Muscle of arm (tissue), 14 donors: ENCODE measurements at places on chromosomes 7 and 10.
A peak's percentile ranks its signal among the peaks of the same experiment; 100 is the strongest.

DNA sequence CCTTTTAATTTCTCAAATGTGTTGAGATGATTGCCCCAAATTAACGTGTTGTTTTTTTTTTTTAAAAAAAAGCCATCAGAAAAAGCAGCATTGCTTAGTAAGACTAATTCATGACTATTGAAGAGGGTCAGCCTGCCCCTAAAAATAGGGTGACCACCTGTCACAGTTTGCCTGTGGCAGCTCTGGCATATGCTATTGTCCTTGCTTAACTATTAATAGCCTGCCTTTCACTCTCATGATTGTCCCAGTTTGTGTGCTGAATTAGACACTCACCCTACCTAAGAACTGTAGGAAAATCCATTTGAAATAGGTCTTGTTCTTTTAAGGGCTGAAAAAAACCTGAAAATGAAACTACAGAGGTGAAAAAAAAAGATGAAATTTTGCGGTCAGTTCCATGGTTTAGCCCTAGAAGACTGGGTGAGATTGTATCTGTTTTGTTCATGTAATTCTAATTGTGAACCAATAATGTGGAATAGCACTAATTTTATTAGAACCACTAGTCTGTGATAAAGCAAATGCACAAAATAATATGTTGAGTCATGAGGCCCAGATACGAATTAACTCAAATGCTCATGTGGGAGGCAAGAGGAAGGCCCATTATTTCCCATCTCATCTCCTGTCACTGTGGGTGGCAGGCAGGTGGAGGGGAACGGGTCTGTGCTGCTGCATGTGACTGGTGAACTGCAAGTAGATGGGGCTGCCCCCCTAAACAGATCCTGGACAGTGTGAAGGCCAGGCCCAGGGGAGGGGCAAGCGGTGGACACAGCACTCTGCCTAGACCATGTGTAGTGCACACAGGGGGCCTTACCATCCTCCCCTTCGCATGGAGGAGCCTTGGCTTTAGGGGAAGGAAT lies 265.4 kb upstream of the NFE2L3 start:
- no peak for DNase-seq

GRCh38 chr7:157528785-157529341 lies 192.1 kb downstream of the DNAJB6 start:
- DNase-seq, result no peak

- DNase-seq, result no peak
Observed at GRCh38 chr10:33901166-33901565, 566.7 kb upstream of the NRP1 start.

GRCh38 chr7:103423467-103424179 lies 22.4 kb downstream of the SLC26A5 start:
- DNase-seq, result no peak

GRCh38 chr7:20158684-20159083 lies 58.5 kb downstream of the MACC1 start:
- DNase-seq, result no peak

GRCh38 chr7:123601530-123601929 lies at the start of gene ASB15:
Gene ASB15, plus strand, starts transcription at chr7:123601821. Its CDS starts 12,682 bp downstream, at chr7:123614503.
- DNase-seq, result no peak

- peak; percentile 43 for DNase-seq
Observed at GRCh38 chr7:36128448-36129047, 24.5 kb upstream of the EEPD1 start.

GRCh38 chr10:28807760-28808613 lies 130.7 kb downstream of the BAMBI start:
- no peak for DNase-seq

DNA sequence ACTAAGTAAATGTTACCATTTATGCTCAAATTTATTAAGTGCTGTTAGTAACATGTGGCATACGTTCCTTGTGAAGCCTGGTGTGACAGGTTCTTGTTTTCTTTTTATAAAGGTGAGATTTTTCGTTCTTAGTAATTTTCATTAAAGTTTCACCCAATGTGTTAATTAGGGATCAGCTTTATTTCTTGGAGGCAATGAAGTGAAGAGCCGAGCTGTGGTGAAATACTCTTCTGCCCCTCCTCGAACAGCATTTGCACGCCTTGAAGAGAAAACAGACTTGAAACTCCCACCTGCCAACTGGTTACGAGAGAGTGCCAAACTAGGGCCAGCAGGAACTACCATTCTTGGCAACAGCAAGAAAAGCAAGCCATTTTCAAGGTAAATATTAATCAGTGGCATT lies 1.5 kb downstream of the EDRF1 start:
- no peak for DNase-seq

- no peak for DNase-seq
Observed at GRCh38 chr10:117224881-117225280, 16.0 kb upstream of the SLC18A2 start.

DNA sequence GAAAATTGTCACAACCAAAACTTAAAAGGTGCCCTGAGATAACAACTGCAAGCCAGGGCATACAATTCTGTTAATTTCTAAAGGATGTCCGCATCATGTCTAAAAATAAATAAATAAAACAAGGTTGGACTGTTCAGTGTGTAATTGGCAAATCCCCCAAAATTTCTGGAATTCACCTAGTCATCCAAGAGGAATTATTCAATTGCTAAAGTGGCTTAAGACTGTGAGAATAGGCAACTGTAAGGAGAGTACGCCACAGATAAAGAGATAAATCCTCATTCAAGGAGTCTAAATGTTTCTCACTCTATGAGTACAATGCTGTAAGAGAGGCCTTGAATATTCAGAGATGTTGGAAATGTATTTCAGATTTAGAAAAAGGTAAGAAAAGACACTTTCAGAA lies 37.2 kb downstream of the PIK3AP1 start:
- DNase-seq, result no peak

- no peak for DNase-seq
Observed at GRCh38 chr7:45970454-45970853, 49.4 kb upstream of the IGFBP3 start.

DNA sequence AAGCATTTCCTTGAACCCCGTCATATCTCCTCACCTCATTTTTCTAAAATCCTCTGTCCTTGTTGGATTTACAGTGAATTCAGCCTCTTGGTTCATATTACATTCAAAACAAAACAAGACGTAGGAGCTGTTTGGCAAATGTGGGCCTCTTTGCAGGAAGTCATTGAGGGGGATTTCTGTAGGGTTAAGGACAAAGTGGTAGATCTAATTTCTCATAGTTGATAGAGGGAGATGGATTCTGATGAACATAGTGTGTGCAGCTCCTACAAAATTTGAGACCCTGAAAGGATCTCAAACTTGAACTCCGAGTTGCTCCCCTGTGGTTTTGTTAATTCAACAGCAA lies 682 bp downstream of the TBXAS1 start:
- no peak for DNase-seq

DNA sequence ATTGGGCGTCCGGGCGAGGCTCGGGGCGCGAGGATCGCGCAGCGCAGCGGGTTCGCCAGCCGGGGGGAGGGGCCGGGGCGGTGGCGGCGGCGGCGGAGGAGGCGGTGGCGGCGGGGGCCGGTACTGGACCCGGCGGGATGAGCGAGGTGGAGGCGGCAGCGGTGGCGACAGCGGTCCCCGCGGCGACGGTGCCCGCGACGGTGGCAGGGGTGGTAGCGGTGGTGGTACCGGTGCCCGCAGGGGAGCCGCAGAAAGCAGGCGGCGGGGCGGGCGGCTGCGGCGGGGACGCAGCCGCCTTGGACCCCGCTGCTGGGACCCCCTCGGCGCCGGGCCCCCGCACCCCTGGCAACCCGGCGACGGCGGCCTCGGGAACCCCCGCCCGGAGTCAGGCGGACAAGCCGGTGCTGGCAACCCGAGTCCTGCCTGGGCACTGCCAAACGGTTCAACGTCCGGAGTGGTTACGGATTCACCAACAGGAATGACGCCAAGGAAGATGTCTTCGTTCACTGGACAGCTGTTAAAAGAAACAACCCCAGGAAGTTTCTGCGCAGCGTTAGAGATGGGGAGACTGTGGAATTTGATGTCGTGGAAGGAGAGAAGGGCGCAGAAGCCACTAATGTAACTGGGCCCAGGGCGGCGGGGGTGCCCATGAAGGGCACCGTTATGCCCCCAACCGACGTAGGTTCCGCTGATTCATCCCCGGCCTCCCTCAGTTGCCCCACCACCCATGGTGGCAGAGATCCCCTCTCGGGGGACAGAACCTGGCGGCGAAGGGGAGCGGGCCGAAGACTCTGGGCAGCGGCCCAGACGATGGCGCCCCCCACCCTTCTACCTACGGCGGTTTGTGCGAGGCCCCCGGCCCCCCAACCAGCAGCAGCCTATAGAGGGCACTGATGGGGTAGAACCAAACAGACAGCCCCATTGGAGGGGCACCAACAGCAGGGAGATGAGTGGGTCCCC lies 100.3 kb upstream of the CPXM2 start:
- no peak for DNase-seq

- no peak for DNase-seq
Observed at GRCh38 chr10:68133523-68133922, 24.2 kb downstream of the MYPN start.

DNA sequence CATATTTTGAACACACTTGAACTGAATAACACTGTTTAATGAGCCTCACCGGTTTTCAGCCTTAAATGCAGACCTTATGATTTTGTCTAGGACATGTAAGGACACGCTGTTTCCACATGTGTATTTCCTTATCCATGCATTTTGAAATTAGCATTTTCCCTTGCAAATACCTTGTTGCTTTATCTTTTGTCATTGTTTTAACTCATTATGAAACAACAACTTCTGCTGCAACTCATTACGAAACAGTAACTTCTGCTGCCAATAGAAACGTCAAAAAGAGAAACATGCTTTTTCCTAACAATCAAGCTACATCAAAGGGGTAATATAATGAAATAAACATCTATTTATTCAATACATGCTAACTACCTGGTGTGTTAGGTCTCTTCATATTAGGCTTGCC lies 322.0 kb downstream of the AGMO start:
- DNase-seq, result no peak

DNA sequence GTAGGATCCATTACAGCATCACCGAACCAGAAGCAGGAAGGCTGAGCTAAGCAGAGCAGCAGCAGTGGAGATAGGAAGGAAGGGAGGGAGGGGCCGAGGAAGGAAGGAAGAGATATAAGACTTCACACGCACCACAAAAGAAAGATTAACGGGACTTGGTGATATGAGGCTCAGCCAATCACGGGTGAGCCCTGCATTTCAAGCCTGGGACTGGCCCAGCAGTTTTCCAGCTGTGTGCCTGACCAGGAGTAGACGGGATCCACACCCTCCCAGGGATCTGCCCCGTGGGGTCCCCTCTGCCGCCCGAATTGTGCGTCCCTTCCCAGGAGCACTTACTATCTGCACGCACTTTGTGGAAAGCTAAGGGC lies 16.2 kb downstream of the ATG9B start:
- DNase-seq, result no peak

DNA sequence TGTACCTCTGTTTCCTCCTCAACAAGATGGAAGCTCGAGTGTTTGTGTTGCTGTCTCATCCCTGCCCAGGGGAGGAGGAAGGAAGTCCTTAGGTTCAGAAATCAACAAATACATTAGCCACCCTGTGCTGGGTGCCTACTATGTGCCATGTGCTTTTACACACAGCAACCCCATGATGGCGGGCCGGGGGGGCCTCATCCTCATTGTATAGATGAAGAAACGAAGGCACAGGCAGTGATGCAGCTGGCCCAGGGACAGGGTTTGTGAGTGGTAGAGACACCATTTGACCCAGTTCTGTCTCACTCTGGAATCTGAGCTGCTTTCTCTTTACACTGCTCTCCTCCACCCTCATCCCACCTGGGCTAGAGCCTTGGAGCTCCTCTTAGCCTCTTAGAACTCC lies 1.9 kb upstream of the CALHM2 start:
- DNase-seq, result no peak

DNA sequence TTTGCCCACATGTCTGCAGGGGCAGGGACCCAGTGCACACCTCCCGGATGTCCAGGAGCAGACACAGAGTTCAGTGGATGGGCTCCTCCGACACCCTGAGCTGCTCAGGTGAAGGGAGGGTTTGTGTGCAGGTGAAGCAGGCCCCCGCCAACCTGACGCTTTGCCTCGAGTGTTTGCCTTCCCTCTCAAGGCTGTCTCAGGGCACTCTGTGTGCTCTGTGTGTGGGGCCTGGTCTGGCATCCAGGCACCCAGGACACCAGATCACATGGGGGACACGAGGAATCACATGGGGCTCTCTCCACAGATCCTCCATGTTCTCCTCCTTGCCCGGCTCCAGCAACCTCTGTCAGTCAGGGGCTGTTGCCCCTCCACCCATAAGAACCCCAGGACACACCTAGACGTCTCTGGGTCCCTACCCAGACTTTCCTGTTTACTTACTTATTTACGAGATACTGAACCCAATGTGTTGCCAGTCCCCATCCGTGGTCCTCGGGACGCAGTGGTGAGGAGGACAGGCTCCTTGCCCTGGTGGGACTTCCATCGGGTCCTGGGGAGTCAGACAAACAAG lies 99.5 kb downstream of the HTR5A start:
- no peak for DNase-seq

- no peak for DNase-seq
Observed at GRCh38 chr10:23630885-23631284, 192.0 kb downstream of the OTUD1 start.

- DNase-seq, result no peak
Observed at GRCh38 chr7:55192723-55193122, 172.4 kb upstream of the LANCL2 start.
